ENCODE measurements at places on chromosomes 16 and 17.

DNA sequence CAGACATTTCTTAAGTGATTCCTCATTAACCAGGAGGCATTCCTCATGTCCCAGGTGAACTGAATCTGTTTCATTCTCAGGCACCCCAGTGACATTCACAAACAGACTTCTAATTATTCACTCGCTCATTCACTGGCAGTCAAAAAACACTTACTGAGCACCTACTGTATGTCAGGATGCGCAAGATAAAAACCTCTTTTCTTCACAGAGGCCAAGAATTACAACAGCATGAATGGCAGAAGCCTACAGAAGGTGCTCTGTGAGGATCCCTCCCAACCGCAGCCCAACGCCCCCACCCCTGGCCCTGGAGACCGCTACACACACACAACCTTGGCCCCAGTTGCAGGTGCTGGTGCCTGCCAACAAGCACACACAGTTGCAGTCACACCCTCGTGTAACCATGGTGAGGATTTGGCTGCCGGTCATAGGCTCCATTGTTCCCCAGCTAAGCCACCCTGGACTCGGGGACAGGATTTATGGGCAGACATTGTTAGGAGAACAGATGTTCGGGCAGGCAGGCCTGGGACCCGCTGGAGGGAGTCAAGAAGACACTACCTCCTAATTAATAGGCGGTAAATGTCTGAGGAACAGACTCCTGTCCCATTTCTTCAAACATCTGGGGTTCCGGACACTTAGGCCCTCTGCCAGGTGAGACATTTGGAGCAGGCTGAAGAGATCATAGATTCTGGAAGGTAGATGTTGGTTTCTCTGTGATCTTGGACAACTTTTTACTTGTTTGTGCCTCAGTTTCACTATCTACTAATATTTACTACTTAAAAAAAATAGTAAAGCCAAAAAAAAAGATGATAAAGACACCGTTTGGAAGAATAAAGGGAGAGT lies 43.2 kb downstream of the CUEDC1 start:
- no peak for DNase-seq

- DNase-seq: no peak
Observed at GRCh38 chr16:86019446-86020047, 120.6 kb downstream of the IRF8 start.

GRCh38 chr17:42893359-42893758 lies 7.2 kb upstream of the G6PC1 start:
- no peak for DNase-seq

- DNase-seq: no peak
Observed at GRCh38 chr17:28584434-28584833, 7.7 kb upstream of the ALDOC start.

DNA sequence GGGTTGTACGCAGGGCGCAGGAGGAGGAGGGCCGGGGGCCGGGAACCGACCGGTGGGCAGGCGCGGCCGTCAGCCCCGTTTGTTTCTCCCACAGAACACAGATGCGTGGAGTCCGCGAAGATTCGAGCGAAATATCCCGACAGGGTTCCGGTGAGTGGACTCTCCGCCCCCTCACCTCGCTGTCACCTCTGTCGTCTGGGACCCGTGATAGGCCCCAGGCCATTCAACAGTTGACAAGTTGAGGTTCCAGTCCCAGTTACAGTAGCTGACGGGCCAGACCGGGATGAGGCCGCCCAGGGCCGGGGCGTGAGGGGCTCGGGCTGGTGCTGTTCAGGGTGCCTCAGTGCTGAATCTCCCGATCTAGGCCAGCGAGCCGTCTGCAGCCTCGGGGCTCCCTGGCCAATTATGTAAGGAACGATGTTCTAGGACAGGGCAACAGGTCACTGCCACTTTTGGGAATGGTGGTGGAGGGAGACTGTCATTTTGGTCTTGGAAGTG lies 628 bp downstream of the GABARAPL2 start:
- DNase-seq: peak; percentile 35

DNA sequence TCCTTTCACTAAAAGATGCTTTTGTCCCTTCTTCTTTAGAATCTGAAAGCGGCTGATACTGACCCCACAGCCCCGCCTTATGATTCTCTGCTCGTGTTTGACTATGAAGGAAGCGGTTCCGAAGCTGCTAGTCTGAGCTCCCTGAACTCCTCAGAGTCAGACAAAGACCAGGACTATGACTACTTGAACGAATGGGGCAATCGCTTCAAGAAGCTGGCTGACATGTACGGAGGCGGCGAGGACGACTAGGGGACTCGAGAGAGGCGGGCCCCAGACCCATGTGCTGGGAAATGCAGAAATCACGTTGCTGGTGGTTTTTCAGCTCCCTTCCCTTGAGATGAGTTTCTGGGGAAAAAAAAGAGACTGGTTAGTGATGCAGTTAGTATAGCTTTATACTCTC lies 10.1 kb upstream of the TANGO6 start:
- DNase-seq: no peak

- no peak for DNase-seq
Observed at GRCh38 chr16:69924777-69925191, 26.4 kb upstream of the CLEC18A start.

DNA sequence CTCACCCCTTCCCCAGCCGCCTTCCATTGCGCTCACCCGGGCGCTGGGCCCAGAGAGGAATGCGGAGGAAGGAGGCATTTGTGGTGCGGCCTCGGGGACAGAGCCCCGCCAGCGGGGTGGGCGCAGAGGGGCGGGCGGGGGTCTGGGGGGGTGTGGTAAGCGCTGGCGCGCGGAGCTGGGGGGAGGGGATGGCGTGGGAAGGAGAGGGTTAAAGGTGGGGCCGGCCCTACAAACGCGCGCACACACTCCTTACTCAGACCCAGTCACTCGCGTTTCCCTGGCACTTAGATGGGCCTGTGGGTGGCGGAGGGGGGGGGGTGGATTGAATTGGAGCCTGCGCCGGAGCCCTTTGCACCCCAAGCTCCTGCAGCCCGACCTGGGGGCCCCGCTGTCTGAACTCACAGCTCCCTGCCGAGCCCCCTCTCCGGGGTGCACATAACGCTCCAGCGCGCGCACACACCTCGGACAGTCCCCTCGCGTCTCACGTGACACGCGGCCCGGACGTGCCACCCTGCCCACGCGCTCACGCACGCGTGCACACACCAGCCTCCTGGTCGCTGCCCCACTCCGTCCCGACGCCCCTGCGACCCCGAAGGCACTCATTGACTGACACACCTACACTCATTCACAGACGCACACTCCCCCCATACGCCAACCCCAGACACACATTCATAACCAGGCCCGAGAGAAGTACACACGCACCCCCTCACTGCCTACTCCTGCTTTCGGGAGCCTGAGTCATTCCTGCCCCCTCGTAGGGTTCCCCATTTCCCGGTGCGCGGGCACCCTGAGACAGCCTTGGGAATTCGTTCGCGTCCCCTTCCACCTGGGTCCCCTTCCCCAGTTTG lies 844 bp downstream of the TBKBP1 start:
- no peak for DNase-seq
